Smooth muscle cell of the brain vasculature (primary cell): ENCODE measurements at places on chromosomes 12 and 14.

GRCh38 chr14:45038256-45038655 lies 45.7 kb upstream of the PRPF39 start:
- no peak for DNase-seq

DNA sequence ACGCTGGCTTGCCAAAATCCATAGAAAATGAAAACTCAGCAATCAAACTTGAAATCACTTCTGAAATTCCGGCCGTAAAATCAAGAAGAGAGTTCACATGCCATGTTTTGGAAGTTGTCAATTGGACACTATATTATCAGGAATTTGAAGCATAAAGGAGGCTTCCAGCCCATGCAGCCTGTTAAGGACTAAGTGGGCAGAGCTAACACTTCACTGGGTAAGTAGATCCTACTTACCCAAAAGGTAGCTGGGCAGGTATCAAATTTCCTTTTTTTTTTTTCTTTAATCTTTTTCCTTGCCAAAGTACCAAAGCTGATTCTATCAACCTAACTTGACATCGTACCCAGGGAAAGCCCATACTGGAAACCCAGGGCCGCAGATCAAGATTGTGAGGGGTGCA lies 71.5 kb upstream of the ARHGAP5 start:
- DNase-seq: no peak

GRCh38 chr14:33435911-33436689 lies 497.4 kb downstream of the NPAS3 start:
- no peak for DNase-seq

DNA sequence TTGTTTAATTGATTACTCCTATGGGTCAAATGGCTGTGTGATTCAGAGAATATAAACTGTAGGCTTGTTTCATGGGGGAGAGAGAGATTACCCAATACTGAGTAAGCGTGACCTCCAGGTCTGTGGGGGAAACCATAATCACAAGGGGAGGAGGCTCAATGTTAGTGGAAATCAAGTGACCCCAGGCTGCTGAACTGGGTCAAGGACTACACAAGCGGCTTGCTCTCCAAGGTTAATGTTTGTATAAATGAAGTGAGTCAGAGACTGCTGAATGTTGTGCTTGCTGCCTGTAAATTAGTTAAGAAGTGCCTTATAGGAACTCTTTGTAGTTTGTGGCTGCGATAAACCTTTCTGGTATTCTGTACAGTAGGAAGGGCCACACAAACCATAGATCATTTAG lies 479.7 kb downstream of the AACS start:
- no peak for DNase-seq
